ENCODE measurements at places on chromosomes 5 and 9.
A peak's percentile ranks its signal among the peaks of the same experiment; 100 is the strongest.

- DNase-seq = no peak
Measured at GRCh38 chr5:174532455-174533453, 191.6 kb upstream of the MSX2 start.

GRCh38 chr9:134027561-134027960 is 2.3 kb downstream of the BRD3OS start:
- no peak for DNase-seq

GRCh38 chr5:132406144-132406783 is 36.8 kb downstream of the SLC22A5 start:
- no peak for DNase-seq

DNA sequence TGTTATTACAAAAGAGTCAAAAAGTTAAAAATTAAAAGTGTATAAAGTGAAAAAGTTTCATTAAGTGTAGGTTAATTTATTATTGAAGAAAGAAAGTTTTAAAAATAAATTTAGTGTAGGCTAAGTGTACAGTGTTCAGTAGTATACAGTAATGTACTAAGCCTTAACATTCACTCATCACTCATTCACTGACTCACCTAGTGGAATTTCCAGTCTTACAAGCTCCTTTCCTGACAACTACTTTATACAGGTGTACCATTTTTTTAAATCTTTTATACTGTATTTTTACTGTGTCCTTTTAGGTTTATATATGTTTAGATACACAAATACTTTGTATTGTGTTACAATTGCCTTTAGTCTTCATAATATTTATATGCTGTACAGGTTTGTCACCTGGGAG is 530.2 kb upstream of the FAM174A start:
- DNase-seq = no peak

DNA sequence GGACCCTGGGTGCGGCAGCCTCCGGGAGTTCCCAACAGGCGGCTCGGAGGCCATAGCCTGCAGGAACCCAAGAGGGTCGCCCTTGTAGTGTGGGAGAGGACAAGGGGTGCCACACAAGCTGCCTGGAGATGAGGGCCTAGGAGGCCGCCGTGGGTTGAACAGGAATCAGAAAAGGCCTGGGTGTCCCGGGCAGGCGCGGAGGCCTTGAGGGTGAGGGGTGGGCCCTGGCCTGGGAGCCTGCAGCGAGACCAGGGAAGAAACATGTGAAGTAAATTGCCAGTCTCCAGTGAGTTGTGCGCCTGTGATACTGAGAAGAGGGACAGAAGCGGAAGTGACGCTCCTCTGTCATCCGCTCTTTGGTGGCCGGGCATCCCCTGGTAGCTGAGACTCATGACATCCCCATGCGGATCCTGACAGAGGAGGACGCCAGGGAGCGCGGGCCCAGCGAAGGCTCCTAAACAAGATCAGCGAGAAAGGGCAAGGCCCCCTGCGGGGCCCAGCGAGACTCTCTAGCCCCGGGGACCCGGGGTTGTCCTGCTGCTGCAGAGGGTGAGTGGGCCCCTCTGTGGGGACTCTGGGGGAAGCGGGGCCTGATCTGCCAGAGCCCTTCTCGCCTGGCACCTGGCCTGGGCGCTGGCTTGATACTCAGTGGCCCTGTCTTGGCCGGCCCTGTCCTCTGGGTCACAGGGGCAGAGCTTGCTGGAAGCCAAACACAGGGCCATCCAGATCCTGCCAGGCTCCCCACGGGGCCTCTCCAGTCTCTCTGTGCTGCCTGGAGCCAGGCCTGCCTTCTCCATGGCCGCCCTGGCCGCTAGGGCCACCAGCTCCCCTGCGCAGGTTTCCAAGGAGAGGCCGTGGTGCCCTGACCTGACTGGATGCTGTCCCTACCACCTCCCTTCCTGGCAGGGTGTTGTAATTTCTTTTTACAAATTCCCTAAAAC is 788.4 kb downstream of the TLE4 start:
- no peak for DNase-seq

GRCh38 chr5:125452991-125453390 is 706.6 kb upstream of the ZNF608 start:
- no peak for DNase-seq

- DNase-seq = no peak
Measured at GRCh38 chr5:36570301-36571095, 35.9 kb upstream of the SLC1A3 start.

DNA sequence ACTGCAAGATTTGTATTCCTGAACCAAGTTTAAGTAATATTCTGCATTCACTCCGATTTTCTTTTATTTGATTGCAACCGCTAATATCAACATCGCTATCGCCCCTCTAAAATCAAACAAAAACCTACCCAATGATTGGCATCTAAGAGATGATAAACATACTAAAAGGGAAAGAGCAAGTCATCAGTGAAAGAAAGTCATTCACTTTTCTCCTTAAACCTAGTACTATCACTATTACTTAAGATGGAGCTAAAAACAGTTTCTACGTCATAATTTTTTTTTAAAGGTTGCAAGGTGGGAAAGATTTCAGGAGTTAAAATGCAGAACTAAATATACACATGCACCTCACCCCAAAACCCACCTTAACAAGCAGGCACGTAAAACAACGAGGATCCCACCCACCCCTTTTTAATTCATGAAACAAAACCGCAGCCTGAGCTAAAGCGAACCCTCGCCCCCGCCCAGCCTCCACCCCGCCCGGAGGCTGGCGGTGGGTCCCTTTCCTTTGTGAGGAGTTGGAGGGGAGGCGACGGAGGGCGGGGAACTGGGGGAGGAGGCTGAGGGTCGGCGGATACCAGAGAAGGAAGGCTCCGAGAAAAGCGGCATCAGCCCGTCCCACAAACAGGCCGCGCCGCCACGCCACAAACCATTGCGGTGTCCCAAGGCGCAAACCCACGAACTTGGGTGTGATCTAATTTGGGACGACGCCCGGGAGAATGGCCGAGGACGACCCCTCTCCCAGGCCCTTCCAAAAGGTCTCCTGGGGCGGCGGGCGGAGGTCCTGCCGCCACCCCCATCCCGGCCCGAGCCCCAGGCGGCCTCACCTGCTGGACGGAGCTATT is 861 bp downstream of the UBQLN1 start:
- peak; percentile 54 for DNase-seq

GRCh38 chr9:92467041-92467440 is 15.3 kb downstream of the ASPN start:
- DNase-seq = no peak

- DNase-seq = no peak
Measured at GRCh38 chr5:81254886-81255559, 21.9 kb downstream of the CKMT2 start.

DNA sequence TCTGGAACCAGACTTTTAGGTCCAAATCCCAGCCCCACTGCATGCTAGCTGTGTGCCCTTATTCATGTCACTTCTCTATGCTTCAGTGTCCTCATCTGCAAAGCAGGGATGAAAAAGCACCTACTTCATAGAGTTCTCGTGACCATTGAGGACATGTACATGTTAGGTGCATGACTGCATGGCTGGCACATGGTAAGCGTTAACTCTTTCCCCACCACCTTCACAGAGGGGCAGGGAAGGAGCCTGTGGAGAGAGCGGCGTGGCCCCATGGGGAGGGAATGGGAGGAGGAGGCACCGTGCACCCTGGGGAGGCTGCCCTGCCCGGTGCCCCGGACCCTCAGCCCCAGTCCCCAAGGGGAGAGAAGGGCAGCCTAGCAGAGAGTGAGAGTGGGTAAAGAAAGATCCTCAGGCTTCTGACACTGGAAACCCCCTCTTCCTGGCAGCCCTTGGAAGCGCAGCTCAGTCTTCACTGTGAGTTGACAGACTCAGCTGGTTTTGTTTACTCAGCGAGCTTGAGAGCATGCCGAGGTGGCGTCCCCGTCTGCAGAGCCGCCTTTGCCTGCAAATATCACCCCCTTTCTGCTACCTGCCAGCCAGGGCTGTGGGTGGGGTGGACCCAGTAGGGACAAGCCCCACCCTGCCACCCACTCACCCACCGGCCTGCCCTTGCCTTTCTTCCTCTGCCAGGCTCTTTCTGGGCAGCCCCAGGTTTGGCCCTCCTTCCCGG is 10.6 kb upstream of the ANGPTL2 start:
- no peak for DNase-seq

DNA sequence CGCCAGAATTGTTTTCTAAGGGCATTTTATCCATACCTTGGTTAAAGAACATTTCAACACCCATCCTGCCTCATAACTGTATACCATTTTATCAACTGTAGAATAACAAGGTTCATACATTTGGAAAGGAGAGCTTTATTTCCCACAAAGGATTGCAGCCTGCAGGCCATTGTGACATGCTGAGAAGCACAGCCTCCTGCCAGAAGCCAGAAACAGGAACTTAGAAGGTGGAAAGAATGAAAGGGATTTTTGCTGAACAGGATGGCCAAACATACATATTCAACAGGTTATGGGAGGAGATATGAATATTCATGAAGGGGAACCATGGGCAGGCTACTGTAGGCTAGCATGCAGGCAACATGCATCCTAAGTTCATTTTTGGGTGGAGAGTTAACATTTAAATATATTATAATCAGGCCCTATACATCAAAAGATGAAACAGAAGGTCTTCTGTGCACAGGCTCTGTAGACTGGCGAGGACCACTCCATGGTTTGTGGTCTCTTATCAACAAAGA is 59.9 kb upstream of the DIRAS2 start:
- DNase-seq = no peak

GRCh38 chr9:125494653-125494915 is 212.4 kb downstream of the MAPKAP1 start:
- DNase-seq = no peak

GRCh38 chr5:93476251-93476742 is 104.7 kb downstream of the NR2F1-AS1 start:
- DNase-seq = no peak

DNA sequence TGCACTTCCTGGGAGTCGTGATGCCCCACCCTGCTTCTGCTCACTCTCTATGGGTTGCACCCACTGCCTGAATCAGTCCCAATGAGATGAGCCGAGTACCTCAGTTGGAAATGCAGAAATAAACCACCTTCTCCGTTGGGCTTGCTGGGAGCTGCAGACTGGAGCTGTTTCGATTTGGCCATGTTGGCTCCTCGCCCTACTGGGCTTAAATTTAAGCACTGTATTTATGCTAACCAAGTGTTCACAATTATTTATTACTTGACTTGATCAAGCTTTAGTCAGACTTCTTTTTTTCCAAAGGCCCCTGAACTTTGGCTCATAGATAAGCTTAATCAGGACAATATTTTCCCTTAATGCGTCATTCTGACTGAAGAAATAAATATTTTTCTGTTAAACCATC is 1072.4 kb upstream of the CDH9 start:
- no peak for DNase-seq

- DNase-seq = no peak
Measured at GRCh38 chr9:85392260-85392659, 349.5 kb downstream of the AGTPBP1 start.

DNA sequence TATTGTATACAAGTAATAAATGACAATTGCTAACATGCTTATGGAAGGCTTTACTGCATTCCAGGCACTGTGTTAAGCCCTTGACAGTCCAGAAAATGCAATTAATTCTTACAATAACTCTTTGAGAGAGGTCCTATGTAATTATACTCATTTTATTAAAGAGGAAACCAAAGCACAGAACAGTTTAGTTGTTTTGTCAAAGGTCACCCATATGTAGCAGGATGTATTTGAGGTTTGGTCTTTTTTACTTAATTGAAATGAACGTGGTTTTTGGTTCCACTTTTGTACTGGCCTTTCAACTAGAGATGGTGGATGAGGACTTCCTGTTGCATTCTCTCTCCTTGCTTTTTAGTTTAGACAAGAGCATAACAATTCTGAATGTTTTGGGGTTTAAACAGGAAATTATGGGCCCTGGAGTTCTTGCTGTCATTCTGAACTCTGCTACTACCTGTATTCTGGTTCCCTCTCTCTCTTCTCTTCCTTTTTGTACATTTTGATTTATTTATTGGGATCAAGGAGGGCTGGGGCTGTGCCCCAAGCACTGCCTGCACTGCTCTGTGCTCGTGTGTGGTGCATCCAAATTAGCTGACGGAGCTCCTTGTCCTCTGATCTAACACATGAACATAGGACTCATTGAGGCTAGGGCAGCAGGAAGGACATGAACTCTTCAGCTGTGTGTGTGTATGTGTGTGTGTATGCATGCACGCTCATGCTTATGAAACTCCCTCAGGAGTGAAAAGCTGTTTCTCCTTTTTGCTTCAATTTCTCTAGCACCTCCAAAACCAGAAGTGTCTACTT is 47.4 kb downstream of the SLC28A3 start:
- no peak for DNase-seq

DNA sequence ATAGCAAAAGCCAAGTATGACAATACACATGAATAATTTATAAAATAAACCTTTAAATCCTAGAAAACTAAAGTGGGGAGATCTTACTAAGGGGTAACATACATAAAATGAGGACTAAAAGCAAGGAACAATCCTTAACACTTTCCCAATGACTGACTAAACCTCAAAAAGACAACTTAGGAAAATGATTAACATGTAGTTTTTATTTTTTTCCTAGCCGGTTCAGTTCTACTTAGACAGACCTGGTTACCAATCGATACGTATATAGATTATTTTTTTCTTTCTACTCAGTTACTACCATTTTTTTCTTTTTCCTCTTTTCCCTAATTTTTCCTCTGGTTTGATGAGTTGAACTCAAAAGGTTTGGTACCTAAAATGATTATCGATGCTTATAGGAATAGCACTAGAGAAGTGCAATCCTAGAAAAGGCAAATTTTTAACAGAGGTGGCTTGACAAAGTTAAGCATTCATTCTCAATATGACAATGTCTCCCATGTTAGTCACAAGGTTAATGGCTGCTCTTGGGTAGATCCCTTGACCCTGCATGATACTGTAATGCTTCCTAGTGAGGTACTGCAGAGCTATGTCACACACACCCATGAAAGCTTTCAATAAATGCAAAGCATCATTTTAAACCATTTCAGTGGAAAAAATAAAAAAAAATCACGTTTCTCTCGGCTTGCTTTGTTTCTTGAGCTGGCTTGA is 41.5 kb downstream of the FBXO4 start:
- no peak for DNase-seq

DNA sequence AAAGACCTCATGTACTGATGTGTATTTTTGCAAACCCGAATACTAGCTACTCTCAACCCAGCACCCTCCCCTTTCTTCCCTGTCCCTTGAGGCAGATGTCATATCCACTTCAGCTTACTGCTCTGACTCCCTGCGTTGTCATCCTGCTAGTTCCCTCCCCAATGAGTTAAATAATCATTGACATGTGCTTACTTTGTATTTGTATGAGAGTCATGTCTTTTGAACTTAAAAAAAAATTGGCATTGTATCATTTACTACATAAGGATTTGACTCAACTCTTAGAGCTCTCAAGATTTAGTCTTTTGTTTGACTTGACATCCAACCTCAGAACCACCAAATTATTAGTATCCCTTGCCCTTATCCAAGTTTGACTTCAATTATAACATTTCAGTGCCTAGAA is 219.7 kb upstream of the TUT7 start:
- no peak for DNase-seq

Data from stimulated activated CD8-positive, alpha-beta memory T cell treated with anti-CD3 and anti-CD28 coated beads, Interleukin-12 subunit alpha, Interleukin-12 subunit beta, amount 100 ng/mL, for 4 hours (primary cell).